ENCODE measurements at places on chromosomes 3 and 15.

- DNase-seq, result no peak
Observed at GRCh38 chr3:168425936-168426595, 330.3 kb upstream of the GOLIM4 start.

DNA sequence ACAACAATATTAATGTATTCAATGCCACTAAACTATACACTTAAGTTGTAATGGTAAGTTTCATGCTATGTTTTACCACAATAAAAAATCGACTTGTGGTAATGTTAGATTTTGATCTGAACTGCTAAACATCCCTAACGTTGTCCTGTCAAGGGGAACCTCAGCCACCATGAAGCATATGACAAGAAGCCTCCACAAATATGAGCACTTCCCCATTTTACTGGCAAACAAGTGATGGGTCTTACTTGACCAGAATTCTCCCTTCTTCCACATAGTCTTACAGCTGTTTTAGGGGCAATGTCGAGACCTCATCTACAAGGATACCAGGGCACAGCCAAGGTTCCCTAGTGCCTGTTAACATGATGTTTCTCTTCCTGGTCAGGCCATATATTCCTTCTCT is 124.2 kb upstream of the ABI3BP start:
- no peak for DNase-seq

DNA sequence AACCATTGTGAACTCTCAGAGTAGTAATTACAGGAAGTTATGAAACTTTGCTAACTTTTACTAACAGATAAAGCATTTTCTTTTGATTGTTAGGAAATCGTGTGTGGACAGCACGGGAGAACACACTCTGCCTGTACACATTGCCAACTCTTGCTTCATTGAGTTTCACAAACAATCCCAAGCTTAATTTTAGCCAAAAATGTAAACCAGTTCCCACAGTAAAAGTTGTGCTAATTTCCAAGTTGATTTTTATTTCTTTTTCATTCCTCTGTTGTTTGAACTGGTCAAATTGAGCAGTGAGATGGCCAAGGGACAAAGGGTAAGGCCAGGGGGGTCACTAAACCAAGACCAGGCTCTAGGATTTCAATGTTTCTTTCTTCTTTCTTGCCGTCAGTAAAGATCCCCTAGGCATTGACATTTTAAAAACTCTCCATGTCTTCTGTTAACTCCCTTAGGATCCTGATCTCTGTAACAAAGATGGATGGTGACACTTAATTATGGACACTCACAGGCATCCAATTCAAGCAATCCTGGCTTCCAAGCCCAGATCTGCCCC is 414.9 kb downstream of the RBMS3 start:
- DNase-seq, result no peak

DNA sequence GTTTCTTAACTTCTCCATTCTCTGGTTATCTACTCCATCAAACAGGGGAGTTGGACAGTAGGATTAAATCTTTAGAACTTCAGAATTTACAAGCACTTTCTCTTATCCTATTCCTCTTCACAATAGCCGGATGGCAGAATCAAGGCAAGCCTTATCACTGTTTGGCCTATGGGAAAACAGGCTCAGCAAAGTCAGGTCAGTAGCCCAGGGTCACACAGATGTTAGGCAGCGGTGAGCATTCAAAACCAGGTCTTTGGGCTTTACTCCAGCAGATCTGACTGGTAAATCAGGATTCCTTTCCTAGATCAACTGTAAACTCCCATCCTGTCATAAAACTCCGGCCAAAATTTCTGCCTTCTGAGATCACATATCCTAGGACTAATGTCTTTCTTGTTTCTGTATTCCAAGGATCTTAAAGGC is 258.4 kb downstream of the OPA1 start:
- no peak for DNase-seq

- DNase-seq, result no peak
Observed at GRCh38 chr3:124745756-124746155, 15.5 kb downstream of the UMPS start.

- DNase-seq, result no peak
Observed at GRCh38 chr15:35206060-35206675, 121.1 kb upstream of the NANOGP8 start.

GRCh38 chr15:51736069-51736468 is 1.4 kb downstream of the LYSMD2 start:
- DNase-seq, result peak; percentile 51

DNA sequence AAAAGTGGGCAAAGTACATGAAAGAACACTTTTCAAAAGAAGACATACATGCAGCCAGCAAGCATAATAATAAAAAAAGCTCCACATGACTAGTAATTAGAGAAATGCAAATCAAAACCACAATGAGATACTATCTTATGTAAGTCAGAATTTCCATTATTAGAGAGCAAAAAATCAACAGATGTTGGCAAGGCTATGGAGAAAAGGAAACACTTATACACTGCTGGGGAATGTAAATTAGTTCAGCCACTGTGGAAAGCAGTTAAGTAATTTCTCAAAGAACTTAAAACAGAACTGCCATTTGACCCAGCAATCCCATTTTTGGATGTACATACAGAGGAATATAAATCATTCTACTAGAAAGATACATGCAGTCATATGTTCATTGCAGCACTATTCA is 360.7 kb downstream of the NSUN3 start:
- no peak for DNase-seq

DNA sequence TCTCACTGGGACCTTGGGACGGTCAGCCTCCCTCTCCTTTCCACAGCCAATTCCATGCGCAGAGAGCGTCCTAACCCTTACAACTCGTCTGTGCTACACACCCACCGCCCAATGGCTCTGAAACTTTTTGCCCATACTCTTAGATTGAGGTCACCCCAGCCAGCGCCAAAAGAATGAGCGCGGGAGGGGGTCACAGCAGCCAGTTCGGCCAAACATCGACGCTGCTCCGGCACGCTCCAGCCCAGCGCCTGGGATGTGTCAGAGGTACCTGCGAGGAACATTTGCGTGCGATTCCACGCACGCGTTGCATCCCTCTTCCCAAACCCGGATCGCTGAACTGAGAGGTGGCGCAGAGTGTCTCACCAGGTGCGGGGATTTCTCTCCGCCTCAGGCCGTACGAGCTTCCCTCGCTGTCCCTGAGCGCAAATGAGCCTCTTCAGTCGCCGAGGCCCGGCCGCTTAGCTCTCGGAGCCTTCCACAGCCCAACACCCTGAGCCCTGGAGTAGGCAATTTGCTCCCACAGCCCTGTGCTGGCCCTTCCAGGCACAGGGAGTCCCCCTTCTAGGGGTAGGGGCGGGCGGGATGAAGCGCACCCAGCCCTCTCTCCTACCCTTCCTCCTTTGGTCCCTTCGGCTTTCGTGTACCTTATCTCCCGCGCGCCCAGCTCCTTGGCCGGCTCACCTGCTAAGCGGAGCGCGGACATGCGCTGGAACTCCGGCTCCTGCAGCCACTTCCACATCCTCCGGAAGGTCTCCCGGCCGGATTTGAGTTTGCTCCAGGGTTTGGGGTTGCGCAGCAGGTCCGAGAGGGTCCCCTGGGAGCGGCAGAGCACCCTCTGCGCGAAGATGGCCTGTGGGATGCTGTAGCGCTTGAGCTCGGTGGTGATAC is 1.8 kb downstream of the ONECUT1 start:
- DNase-seq, result no peak

- DNase-seq, result no peak
Observed at GRCh38 chr3:25724948-25725645, 58.1 kb downstream of the NGLY1 start.

DNA sequence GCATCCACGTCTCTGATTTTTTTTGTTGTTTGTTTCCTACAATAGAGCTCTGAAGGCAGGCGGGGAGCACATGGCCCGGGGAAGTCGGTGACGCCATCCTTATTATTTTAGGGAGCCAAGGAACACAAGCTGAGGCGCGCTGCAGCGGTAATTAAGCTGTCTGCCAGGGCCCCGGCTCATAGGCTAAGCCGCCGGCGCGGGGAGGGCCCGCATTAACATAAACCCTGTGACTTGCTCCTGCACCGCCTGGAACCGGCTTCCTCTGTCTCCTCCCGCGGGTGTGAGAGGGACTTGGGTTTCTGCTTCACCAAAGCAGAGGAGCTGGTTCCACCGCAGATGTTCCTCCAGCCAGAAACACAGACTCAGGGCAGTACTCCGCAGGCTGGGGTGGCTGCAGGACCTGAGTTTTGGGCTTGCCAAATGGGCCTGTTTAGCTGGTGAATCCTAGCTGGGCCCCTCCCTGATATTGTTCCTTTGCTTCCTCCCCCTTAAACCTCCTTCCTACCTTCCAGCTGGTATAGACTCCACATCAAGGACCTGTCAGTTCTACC is 25.3 kb downstream of the ANP32A start:
- DNase-seq, result peak; percentile 97

DNA sequence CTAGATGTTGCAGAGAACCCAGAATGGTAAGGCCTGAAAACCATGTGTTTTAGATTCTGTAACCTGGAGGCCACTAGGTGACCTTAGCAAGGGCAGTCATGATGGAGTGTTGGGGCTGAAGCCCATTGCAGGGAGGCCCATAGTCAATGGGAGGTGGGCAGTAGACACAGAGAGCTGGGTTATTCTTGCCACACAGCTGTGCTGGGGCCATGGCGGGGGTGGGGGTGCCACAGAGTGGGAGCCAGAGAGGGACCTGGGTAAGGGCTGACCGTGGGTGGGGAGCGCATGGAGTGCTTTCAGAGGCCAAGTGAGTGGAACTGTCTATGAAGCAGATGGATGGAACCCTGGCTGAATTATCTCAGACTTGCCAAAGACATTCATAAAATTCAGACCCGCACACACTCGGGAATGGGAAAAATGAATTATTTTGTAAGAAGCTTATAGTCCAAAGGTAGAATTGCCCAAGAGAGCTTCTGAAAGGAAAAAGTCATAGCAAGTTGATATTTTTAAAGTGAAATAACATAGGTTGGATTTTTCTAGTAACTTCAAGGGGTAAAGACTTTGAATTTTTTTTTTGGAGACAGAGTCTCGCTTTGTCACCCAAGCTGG is 53.9 kb downstream of the SMAD3 start:
- no peak for DNase-seq

DNA sequence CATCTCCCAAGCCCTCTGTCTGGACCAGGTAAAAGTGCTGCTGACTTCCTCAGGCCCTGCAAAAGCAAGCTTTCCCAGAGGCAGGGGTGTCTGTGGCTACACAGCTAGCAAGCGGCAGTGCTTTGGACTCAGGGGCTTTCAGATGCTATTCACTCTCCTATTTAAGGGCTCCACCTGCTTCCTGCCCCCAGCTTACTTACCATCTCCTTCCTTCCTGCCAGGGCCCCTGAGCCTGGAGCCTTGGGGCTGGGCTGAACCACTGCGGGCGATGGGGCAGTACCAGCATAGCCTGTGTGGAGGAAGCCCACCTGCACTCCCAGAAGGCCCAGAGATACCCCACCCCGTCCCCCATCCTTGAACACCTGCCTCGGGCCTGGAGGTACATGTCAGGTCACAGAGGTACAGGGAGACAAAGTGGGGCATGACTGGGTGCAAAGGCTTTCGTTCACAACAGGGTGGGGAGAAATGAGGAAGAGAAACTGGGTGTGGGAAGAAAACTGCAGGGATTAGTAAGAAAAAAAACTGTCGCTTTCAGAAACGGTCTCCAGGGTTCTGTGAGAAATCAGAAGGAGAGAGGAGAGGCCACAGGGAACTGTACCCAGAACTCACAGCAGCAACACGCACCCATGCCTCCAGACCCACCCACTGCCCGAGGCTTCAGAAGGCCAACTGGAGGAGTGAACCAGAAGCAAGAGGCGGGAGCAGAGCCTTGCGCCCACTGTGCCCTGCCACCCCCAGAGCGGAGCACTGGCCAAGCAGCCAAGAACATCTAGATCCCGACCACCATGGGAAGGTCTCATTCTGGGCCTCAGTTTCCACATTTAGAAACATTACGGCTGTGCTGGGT is 49.5 kb downstream of the CCDC12 start:
- no peak for DNase-seq

- DNase-seq, result no peak
Observed at GRCh38 chr15:49490966-49491365, 67.9 kb downstream of the FGF7 start.

DNA sequence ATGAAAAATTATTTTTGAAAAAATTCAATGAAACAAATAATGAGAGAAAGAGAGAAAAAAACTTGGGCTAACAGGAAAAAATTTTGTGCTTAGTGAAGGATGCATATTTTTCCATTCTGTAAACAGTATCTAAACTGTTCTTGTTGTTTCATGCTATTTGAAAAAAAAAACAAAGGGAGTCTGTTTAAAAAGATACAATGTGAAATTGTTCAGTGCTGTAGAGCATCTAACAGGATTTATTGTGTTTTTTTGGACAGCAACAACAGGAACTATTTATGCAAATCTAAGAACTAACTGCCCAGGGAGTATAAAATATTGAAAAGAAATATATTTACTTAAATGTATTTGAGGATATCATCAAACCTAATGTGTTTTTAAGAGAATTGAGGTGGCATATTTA is 55.1 kb downstream of the PEX5L start:
- DNase-seq, result no peak

GRCh38 chr3:125141596-125142419 is 70.7 kb downstream of the SLC12A8 start:
- DNase-seq, result no peak

- no peak for DNase-seq
Observed at GRCh38 chr3:78519281-78519680, 1248.5 kb downstream of the ROBO1 start.

DNA sequence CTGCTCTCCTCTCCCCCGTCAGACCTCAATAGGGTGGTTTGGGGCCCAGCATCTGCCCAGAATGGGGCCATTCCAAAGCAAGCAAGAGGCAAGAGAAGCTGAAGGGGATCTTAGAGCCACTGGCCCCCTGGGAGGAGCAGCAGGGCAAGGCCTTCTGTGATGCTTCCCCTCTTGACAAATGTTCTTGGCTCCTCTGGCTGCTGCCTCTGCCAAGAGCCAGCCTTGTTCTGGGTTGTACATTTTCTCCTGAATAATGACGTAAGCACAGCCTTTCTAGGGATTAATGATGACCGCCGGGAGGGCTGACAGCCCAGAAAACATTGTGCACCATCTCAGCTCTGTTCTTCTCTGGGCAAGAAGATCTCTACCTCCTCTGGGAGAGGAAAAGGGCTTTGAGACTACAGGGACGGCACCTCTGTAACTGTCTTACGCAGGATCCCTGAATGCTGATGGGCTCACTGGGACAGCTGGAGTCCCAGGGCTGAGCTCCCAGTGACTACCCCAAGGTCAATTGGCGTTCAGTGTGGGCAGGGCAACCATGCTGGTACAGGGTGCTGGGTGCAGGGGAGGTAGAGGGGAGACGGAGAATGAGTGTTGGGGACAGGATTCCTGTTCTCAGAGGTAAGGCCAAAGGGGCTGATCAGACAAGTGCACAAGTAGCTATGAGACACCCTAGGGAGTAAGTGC is 253.3 kb downstream of the FAM43A start:
- DNase-seq, result peak; percentile 53

All from G401 (cell line).